ENCODE measurements at places on chromosomes 1 and 21.

- no peak for DNase-seq
Measured at GRCh38 chr1:11921022-11921421, 5.2 kb downstream of the KIAA2013 start.

- DNase-seq, result no peak
Measured at GRCh38 chr1:20359451-20360330, 69.0 kb downstream of the VWA5B1 start.

DNA sequence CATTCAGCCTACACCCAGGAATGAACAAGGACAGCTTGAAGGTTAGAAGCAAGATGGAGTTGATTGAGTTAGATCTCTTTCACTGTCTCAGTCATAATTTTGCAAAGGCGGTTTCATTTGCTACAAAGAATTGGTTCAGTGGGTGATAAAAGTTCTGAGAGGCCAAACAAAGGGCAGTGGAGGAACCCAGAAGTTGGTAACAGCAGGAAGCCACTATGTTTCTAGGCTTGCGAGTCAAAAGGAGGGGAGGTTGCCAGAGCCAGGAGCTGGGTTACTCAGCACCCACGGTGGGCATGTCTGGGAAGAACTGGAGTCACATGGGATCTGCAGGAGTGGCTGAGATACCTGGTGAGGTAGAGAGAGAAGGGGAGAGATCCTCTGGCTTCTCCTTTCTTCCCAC lies 64.2 kb upstream of the MRPS6 start:
- DNase-seq, result no peak

GRCh38 chr1:119634016-119634415 lies 14.1 kb downstream of the ZNF697 start:
- no peak for DNase-seq

DNA sequence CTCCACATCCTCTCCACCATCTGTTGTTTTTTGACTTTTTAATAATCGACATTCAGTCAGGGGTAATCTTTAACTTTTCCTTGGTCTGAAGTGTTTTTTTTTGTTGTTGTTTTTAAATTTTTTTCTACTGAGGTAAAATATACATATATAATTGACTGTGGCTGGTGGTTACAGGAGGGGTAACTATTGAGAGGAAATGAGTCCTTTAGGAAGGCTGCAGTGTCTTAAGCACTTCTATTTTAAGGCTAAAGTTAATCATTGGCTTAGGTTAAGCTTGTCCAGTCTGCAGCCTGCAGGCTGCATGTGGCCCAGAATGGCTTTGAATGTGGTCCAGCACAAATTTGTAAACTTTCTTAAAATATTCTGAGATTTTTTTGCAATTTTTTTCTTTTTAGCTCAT lies 172.5 kb downstream of the CTH start:
- DNase-seq, result no peak

GRCh38 chr1:87505391-87505983 lies 176.8 kb downstream of the LMO4 start:
- DNase-seq, result peak; percentile 22

DNA sequence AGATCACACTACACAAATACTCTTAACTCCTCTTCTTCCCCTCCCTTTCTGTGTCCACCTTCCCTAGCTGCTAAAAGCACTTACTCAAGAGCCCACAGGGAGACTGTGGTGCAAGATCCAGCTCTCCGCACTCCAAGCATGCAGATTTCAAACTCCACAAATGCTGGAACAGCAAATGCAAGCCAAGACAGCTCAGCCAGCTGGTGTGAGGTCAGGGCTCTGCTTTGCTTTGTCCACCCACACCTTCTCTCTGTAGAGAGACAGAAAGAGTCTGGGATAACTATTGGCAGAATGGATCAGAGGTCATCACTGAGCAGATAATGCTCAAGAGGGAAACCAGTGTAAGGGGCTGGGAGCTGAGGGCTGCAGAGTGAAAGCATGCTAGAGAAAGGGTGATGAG lies 45.2 kb upstream of the DPT start:
- DNase-seq, result no peak

GRCh38 chr1:84972377-84972987 lies 24.4 kb downstream of the MCOLN2 start:
- no peak for DNase-seq

DNA sequence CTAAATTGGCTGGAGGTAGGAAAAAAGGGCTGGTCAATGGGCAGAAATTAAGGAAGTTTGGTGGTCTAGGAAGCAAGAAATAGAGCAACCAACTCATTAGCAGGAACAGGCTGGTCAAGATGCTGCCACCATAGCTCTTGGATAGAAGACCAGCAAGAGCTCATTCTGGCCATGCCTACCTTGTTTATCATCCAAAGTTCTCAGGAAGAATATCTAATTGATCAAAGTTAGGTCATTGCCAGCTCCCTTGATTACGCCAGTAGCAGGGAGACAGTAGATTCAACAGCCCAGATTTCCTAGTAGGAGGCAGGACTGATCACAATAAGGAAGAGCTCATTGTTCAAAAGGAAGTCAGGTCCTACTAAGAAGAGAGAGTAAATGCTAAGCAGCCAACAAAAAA lies 370.2 kb downstream of the GPATCH2 start:
- no peak for DNase-seq

DNA sequence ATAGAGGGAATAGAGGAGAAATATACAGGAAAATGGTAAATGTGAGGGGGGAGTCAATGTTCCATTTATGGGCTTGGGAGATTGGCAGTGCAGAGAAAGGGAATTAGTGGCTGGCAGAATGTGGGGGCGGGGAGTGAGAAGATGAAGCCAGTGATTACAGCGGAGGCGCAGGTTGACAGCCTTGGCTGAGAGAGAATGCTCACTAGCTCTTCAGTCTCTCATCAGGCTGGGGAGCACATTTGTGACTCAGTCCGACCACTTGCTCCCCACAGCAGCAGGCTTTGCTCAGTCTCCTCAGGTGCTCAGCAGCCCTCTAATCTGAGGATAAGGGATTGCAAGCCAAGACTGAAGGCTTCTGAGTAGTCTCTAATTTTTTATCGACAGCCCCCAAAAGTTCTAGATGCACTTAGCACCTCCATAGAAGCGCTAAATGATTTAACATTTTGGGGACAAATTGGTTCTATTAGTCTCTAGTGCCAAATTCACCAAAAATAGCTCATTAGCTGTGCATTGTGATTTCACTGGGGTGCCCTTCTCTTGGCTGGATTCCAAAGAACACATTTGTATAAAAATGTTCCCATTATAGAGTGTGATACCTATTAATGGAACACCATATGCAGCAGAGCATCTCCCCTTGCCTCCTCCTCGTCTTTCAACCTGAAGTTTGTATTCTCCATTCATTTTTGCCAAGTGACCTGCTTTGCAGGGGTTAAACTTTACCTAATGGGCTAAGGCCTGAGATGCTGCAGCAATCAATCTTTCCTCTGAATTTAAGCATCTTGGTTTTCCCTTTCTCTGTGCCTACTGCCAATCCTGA lies 191.8 kb downstream of the ZNF326 start:
- no peak for DNase-seq

- DNase-seq, result no peak
Measured at GRCh38 chr1:36880155-36881067, 153.9 kb downstream of the GRIK3 start.

DNA sequence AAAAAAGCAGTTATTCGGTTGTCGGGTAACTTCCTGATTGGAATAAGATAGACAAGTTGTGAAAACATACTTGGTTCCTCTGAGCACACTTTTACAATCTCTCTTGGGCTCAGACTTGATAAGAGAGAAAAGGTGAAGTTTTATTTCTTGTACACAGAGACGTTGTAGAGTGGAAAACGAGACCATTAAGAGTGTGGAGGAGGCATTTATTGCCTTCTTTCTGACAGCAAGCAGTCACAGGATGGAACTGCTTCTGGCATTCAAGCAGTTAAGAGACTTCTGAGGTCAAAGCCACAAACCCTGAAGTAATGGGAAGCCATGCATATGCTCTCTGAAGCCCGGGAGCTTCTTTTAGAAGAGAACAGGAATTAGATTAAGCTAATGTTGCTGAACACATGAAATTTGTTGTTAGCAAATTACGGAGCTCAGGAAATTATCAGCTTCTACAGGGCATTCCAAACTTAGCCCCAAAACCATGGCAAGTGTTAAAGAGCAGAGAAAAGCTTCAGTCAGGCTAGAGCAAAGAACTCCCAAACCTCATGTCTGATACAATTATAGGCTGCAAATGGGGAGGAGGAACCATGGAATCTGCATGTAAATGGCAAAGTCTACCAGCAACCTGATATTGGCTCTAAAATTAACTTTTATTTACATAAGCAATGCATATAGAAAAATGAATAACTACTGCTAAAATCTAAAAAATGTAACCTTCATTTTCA lies 26.0 kb downstream of the S1PR1 start:
- no peak for DNase-seq

DNA sequence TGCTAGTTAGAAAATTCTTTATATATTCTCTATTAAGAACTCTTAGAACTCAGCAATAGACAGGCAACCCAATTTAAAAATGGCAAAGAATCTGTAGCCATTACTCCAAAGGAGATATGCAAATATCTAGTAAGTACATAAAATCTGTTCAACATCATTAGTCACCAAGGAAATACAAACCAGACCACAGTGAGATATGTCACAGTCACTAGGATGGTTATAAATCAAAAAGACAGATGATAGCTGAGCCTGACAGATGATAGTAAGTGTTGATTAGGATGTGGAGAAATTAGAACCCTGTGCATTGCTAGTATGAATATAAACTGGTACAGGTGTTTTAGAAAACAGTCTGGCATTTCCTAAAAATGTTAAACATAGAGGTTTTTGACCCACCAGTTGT lies 26.6 kb downstream of the SRSF11 start:
- no peak for DNase-seq

GRCh38 chr1:225362805-225363204 lies 65.0 kb downstream of the LBR start:
- DNase-seq, result no peak

- DNase-seq, result no peak
Measured at GRCh38 chr1:218817691-218818465, 355.8 kb upstream of the LYPLAL1 start.

DNA sequence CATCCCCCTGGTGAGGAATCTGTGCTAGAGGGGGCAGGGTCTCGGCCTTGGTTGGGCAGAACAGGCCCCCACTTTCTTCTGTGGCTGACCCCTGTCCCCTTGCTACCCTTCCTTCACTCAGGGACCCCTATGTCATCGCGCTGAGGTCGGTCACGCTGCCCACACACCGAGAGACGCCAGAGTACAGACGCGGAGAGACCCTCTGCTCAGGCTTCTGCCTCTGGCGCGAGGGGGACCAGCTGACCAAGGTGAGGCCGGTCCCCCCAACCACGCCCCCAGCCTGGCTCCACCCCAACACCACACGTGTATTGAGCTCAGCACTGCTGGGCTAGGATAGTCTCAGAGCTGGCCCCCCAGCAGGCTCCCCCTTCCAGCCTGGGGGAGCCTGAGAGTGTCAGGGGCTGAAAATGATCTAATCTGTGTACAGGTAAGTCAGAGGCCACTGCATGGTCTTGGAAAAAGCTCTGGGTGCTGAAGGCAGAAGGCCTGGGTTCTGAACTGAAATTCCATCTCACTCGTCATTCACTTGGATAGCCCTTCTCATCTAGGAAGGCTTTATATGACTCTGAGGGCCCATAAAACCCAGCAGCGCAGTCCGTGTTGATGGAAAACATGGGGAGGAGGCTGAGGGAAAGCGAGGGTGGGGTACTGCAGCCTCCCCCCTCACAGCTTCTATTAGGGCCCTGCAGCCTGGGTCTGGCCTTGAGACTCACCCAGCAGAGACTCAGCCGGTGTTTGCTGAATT lies 15.3 kb downstream of the FAM151A start:
- no peak for DNase-seq

GRCh38 chr1:17511188-17511587 lies 28.3 kb upstream of the ARHGEF10L start:
- no peak for DNase-seq

- no peak for DNase-seq
Measured at GRCh38 chr1:211092955-211093354, 41.0 kb downstream of the KCNH1 start.

DNA sequence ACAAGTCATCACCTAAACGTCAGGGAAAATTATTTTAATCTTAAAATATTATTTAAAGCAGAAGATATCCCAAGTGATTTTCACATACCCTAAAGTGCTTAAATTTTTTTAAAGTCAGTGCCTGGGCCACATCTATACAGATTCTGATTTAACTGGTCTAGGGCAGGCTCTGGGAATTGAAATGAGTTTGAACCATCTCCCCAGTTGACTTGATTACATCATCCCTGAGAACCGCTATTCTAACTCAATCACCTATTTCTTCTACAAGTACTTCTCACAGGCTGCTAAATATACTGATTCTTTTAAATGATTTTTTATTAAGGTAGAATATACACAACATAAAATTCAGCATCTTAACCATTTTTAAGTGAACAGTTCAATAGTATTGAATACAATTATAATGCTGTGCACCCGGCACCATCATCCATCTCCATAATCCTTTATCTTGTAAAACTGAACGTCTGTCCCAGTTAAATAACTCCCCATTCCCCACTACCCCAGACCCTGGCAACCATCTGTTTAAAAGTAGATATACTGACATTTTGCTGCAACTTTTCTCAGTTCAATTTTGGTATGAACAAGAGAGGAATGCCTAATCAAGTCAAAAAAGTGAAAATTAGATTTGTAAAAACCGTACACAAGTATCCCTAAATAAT lies 19.5 kb downstream of the GART start:
- no peak for DNase-seq

DNA sequence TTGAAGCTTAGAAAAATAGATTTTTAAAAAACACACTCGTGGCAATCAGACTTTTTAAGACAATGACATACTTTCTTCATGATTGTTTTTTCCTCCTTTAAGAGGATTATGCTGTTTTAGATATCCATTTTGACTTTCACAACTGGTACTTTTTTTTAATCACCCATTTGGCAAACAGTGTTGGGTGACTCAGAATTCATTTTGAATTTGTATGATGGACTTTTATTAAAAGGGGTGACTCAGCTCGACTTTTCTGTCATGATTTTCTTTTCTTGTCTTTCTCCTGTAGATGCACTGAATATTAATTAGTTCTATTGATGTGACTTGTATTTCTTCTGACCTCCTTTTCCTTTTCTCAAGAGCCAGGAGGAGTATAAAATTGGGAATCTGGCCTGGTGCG lies 44.7 kb downstream of the FMN2 start:
- no peak for DNase-seq

DNA sequence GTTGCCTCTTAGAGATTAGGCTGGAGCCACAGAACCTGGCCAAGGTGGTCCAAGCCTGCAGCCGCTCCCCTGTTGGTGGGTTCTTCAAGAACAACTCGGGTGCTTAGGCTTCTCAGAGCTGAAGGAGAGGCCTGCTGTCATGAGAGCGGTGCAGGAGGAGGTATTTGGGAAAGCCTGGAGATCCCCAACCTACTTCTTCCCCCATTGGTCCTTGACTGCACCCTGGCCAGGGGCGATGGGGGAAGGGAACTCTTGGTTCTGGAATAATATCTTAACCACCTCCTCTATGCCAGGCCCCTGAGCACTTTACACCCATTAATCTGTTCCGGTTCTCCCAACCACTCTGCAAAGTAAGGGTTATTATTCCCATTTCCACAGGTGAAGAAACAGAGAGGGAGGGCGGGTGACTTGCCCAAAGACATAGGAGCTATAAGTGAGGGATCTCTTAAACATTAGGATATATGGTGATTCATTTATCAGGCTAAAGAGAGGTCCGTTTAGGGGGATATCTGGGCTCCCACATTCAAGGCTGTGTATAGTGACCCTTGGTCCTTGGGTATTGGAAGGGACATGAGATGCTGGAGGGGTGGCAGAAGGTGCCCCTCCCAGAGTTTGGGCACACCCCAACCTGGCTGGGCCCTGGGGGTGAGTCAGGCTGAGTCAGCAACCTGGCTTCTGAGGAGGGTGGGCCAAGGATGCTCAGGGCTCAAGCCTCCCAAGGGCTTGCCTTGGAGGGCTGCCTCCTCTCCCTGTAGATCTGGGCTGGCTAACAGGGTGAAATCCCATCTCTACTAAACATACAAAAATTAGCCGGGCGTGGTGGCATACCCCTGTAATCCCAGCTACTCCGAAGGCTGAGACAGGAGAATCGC lies 5.2 kb downstream of the TRNP1 start:
- DNase-seq, result peak; percentile 90
